ENCODE measurements at places on chromosomes 13 and 19.

GRCh38 chr13:32390484-32390883 lies 37.4 kb downstream of the N4BP2L1 start:
- no peak for DNase-seq

- no peak for DNase-seq
Measured at GRCh38 chr19:47464675-47465419, 6.8 kb downstream of the SLC8A2 start.

DNA sequence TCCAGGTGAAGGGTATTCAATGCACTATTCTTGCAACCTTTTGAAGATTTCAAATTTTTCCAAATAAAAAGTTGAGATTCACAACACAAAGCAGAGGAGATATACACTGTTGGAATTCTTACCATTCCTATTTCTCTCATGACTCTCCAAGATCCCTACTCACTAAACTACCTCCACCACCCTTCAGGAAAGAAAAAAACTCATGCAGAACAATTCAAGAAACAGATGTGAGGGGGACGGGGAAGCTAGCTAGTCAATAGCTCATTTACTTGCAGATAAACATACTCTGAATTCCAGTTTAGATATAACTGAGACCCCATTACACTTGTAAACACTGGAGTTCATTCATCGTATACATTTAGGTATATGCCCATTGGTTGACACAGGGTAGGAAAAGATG lies 90.0 kb upstream of the SERP2 start:
- DNase-seq: no peak

GRCh38 chr19:3513229-3514140 lies 7.4 kb downstream of the FZR1 start:
- DNase-seq: no peak

DNA sequence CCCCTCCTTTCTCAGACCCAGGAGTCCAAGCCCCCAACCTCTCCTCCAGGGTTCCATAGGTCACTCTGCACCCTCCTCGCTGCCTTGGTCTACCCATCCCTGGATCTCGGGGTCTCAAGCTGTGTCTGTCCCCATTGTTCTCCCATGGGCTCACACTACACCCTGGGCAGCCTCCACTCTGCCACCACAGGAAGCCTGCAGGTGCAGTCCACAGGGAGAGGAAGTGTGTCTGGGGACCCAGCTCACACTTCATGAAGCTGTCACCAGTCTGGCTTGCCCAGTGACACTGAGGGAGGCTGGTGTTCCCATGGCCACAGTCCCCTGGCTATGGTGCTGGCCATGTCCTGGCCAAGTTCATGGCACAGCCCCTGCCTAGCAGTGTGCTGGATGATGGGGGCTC lies 5.3 kb downstream of the NECTIN2 start:
- DNase-seq: no peak

DNA sequence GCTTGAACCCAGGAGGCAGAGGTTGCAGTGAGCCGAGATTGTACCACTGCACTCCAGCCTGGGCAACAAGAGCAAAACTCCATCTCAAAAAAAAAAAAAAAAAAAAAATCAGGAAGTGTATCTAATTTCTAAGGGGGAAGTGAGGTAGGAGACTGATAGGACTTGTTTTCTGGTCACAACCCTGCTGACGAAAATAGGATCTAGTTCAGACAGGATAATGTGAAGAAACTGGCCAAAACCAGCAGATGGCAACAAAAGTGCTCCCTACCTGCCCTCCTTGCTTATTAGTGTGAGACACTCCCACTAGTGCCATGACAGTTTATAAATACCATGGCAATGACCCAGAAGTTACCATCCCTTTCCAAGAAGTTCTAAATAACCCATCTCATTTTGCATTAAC lies 36.0 kb upstream of the KPNA3 start:
- DNase-seq: no peak

DNA sequence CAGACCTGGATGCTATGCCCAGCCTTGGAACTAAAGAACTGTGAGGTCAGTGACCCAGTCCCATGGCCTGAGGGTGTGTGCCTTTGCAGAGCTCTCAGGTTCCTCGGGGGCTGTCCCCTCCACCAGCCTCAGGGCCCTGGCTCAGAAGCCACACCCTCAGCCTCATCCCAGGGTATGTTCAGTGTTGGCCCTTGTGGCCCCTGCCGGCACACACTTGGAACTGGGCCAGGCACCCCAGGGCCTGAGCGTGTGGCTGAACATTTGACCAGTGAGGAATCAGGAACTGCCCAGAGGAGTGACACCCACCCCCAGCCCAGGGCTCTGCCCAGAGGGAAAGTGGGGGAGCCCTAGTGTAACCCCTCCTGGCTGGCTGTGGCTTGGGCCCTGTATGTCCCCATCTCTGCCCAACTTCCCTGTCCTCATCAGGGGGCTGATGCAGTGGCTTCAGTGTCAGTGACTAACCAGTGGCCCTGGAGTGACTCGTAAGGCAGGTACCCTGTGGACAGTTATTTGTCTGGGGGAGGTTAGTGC lies 10.0 kb downstream of the NKPD1 start:
- no peak for DNase-seq

DNA sequence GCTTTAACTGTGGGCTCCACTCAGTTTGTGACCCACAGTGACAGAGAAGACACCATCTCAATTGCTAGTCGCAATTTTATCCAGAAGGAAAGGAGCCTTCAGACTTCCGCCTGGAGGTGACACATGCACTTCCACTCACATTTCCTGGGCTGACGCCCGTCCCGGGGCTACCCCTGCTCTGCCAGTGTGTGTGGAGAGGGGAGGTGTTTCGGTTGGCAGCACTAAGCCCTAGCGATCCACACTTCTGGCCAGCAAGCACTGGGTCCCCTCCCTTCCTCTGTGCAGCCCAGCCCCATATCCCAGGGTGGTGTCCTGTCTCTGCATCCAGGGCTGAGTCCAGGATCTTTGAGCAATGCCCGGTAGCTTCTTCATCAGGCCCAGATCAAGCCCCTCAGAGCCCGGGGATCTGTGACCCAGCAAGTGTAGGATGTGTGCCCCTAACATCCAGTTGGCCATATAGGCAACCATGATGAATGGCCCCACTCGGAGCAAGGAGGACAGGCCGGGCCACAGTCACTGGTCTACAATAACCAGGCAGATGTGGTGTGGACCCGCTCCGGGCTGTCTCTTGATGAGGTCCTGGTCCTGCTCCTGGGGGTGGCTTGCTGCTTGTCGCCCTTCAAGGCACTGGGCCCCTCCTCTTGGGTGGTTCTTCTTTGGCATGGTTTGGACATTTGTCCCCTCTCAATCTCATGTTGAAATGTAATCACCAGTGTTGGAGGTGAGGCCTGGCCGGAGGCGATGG lies 141.9 kb upstream of the SPACA7 start:
- DNase-seq: no peak

DNA sequence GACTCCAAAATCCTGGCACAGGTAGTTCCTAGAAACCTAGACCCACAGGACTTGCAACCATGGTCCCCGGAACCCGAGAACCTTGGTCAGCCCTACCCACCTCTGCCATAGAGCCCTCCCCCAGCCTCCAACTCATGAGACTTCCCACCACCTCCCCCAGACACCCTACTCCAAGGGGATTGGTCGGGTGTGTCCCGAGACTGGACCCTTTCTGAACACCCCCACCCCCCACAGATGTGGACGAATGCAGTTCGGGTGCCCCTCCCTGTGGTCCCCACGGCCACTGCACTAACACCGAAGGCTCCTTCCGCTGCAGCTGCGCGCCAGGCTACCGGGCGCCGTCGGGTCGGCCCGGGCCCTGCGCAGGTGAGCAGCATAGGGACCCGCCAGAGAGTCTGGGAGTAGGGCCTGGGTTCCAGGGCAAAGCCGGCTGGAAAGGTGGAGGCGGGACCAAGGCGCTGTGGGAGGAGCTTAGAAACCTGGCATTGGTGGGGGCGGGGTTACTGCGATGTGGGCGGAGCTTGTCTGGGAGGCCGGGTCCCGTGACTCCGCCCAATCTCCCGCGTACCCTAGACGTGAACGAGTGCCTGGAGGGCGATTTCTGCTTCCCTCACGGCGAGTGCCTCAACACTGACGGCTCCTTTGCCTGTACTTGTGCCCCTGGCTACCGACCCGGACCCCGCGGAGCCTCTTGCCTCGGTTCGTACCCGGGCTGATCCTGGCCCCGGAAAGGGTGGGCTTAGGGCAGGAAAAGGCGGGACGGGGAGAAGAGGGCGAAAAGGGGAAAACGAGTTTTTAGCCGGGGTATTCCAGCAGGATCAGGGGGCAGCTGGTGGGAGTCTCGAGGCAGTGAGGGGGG lies 11.9 kb downstream of the LTBP4 start:
- no peak for DNase-seq

Data from fibroblast of gingiva (primary cell).